ENCODE measurements at places on chromosomes 3 and 15.

GRCh38 chr3:100641471-100642032, 32.2 kb downstream of the ADGRG7 start:
- no peak for DNase-seq

DNA sequence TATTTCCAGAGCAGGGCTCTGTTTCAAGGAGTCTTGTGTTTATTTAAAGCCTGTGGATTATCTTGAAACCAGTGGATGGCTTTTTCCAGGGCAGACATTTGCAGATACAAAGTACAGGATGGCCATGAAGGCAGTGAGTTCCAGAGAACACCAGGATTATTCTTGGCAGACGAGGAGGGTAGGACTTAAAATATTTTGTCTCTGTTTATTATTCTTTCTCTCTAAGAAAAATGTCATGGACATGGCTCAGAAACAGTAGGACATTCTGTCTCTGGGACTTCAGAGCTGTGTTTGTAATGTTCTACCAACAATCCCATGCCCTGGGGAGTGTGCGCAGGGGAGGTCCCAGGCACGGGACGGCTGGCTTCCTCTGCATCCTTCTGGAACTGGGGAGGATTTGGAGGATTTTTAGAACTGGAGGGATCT, 125.9 kb downstream of the ATP10A start:
- no peak for DNase-seq

- no peak for DNase-seq
Observed at GRCh38 chr3:5292512-5292911, 105.0 kb downstream of the EDEM1 start.

- DNase-seq, result no peak
Observed at GRCh38 chr15:38829086-38829485, 264.5 kb upstream of the RASGRP1 start.

GRCh38 chr3:53970661-53971060, 79.0 kb upstream of the SELENOK start:
- DNase-seq, result no peak

DNA sequence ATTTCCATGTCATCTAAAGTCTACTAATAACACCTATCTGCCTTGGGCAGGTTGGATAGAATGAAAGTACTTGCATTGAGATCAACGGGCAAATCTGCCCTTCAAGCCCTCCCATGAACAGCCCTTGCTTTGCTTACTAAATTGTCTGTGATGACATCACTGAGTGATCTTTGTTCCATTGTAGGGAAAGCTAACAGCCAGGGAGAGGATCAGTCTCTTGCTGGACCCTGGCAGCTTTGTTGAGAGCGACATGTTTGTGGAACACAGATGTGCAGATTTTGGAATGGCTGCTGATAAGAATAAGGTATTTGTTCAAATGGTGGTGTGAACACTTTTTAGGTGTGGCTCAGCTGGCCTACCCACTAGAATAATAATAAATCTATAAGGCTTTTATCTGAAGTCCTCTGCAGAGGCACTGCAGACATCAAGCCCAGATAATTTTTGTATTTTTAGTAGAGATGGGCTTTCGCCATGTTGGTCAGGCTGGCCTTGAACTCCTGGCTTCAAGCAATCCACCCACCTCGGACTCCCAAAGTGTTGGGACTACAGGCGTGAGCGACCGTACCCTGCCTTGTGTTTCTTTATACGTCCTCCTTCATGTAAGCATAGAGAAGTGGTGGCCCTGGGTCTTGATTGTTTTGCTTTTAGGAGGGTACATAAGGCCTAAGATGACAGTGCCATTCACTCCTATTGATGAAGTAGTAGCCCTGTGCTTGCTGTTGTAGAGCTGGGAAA, 5.7 kb downstream of the PCCB start:
- DNase-seq, result no peak

- no peak for DNase-seq
Observed at GRCh38 chr15:65971741-65971995, 102.4 kb downstream of the RAB11A start.

DNA sequence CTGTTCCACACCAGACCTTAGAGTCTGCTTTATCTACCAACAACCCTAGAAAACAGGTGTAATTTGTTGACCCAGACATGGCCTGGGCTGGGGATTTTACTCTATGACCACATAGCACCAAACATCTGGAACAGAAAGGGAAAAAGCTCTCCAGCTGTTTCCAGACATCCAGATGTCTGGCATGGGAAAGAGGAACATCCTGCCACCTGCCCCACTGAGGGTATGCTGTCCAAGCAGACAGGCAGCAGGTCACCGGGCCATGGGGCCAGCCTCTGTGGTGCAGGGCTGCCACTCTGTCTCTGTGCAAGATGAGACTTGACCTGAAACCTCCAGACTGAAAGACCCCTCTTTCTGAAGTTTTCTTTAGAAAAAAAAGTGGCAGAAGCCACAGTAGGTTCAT, 359.3 kb upstream of the ICE2 start:
- no peak for DNase-seq

- DNase-seq, result no peak
Observed at GRCh38 chr15:42203891-42204290, 4.2 kb downstream of the VPS39 start.

- no peak for DNase-seq
Observed at GRCh38 chr3:197253238-197253947, 45.0 kb downstream of the DLG1 start.

DNA sequence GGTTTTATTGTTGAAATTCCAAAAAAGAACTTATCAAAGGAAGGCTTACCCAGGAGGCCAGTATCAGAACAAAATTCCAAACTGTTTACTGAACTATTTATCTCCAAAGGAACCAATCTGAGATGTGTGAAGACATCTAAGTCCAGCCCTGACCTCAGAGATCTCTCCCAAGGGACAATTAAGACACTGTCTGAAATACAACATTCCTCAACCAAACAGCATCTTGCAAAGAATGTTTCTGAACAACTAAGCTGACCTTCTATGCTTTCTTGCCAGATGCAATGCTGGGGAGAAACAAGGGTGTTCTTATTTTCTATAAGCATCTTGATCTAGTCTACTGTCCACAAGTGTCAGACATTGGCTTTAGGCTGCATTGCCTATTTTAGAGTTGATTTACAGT, 13.6 kb downstream of the PDZRN3 start:
- DNase-seq, result no peak

- no peak for DNase-seq
Observed at GRCh38 chr15:70066447-70066846, 31.3 kb downstream of the TLE3 start.

DNA sequence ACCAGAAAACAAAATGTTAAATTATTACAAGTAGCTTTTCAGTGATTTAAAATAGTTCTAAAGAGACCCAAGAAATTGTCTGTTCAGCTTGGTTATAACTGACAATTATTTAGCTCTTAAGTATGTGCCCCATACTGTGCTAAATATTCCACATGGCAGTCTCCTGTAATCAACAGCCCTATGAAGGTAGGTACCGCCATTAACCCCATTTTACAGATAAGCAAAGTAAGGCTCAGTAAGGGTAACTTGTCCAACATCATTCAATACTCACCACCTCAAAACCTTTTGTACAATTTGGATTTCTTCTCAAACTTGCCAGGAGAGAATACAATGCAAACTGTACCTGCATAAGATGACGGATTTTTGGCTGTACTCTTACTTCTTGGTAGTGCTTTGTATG, 33.9 kb downstream of the ADPGK start:
- no peak for DNase-seq

GRCh38 chr3:41267975-41268640, 68.8 kb downstream of the CTNNB1 start:
- DNase-seq, result no peak

- DNase-seq, result no peak
Observed at GRCh38 chr3:99958222-99958912, 140.7 kb downstream of the CMSS1 start.

DNA sequence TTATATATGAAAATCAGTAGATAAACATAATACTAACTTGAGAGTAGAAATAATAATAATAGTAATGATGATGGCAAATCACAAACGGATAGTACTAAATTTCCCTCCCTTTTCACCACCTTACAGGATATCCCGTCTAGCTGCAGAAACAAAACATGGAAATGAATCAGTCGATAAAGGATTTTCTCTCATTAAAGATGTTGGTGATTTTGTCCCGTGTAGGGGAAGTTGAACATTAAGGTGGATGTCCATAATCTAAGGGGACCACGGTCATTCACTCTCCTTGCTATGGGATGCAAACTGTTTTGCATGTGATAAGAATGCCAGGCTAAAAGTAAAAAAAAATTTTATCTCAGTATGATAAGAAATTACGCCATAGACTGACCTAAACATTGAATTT, 1027.7 kb upstream of the NR2F2 start:
- DNase-seq, result no peak

DNA sequence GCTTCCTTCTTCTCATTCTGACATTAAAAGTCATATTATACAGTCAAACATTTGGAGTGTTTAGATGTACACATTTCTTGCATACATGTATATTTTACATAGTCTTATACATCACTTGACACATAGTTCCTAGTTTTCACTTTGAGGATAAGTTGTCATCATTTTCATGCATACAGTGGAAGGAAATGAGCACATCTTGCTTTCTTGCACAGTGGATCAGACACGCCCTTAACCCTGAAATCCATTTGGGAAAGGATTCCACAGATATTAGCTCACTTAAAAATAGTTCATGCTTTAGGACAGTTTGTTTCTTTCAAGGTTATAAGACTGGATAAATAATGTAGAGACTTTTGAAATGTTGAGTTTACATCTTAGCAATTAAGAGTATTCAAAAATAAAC, 148.6 kb upstream of the MME start:
- no peak for DNase-seq

GRCh38 chr15:90113166-90113565, 10.9 kb upstream of the IDH2 start:
- DNase-seq, result no peak

DNA sequence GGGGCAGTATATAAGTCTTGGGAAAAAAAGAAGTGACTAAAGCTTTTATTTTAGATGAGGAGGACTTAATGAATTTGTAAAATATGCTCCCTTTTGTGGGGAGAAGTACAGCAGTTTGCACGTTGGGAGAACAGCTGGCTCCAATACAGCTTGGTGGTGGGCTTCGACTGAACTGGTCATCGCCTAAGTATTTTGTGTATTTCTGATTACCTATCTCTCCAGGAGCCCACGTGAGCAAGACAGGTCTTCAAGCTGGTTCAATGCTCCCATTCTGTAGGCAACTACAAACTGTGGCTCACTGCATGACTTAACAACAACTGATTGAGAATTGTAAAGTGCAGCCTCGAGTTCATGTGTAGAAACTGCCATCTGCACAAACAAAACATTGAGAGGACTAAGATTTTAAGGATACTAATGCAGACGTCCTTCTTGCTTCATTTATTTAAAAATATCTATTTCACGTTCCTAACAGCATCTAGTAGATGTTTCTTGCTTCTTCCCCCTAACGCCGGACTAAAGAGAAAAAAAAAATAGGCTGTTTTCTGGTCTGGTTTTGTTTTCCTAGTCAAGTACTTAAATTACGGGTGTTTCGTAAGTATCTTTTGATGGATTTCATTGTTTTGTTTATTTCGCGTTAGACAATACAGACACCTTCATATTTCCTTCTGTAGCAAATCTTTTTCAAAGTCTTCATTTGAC, 1.4 kb upstream of the GREM1 start:
- no peak for DNase-seq

- no peak for DNase-seq
Observed at GRCh38 chr15:91193378-91193720, 93.3 kb downstream of the SV2B start.

DNA sequence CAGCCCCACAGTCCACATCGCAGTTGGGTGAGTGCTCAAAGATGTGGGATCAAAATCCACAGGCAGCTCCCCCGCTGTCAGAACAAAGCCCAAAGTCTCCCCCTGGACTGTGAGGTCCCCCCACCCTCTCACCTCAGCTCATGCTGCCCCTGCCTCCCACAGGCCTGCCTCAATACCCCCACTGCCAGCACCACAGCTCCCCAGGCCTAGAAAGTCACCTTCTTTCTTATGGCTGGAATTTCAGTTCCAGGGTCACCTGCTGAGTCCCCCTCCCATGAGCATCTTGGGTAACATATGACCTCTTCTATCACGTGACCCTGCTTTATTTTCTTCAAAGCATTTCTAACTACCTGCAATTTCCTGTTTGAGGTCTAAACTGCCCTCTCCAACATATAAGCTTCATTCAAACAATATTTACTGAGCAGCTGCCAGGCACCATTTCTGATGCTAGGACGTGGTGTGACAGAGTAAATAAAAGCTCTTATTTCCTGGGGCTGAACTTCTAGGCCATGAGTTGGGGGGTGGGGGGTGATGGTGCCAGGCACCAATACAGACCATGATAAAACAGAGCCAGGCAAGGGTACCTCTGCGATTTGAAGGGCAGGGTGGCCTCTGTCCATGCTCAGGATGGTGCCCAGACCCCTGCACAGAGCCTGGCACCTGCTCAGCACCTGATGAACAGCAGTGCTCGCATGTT, 2.4 kb upstream of the TMEM89 start:
- no peak for DNase-seq

DNA sequence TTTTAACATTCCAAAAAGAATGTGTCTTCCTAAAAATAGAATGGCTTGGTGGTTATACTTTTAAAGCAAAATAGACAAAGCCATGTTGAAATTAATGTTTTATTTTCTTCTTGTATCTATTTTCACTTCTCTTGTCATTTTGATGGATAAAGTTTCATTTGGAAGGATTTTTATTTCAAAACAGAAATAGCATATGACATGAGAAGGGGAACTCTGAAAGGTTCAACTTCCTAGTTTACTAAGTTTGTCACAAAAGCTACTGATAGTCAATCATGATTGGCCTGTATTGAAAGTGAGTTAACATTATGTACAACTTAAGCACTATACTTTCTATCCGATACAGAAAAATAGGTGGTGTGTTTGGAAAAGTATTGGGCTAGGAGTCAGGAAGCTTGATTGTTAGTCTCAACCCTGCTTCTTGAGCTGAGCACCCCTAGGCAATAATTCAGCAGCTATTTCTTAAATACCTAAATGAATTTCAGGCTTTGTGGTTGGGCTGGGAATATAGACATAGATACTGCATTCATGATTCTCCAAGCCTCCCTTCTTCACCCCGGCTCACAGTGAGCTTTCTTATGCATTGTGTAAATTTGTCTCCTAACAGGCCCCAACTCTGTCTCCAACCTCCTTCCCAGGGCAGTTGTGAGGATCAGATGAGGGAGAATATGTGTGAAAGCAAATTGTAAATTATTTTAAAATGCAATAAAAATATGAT, 46.9 kb upstream of the CSPG4 start:
- DNase-seq, result no peak

DNA sequence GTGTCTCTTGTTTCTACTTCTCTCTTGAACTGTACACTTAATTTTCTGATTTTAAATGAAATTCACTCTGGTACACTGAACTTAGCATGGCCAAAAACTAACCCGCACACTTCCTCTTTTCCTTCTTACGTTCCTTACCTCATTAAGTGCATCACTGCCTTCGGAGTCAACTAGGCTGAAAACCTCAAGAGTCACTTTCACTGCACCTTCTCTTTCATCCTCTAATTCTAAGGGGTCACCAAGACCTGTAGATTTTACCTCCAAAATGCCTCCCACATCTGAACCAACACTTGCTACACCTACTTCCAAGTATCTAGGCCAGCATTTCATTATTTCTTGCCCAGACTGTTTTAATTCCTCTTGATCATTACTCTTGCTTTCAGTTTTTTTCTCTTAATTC, 6.6 kb downstream of the CBLB start:
- DNase-seq, result no peak

Data from stimulated activated CD8-positive, alpha-beta memory T cell treated with anti-CD3 and anti-CD28 coated beads, Interleukin-7, amount 100 ng/mL, for 1 hour (primary cell).